Suprapubic skin (tissue), 4 donors: ENCODE measurements at places on chromosomes 5 and 9.

DNA sequence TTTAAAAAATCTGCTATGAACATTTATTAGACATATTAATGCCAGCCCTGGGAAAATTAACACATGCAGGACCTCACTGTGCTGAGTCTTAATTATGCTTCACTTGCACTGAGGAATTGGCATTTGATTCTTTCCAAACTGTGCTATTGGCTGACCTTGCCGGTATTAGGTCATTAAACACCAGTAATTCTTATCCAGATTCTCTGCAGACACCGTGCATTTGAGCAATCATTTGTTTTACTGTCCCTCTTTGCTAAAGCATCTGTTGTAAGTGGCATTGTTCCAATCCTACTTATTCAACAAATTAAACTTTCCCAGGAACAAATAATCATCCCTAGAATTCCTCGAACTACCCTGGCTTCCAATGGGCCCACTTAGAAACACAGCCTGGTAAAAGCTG lies 145.0 kb downstream of the SLC12A2 start:
- DNase-seq, result no peak

GRCh38 chr9:13088720-13089427 lies 190.6 kb downstream of the MPDZ start:
- DNase-seq, result no peak

GRCh38 chr9:2749485-2749884 lies 32.2 kb downstream of the KCNV2 start:
- no peak for DNase-seq

GRCh38 chr9:106146066-106146840 lies 451.9 kb downstream of the TMEM38B start:
- DNase-seq, result no peak

DNA sequence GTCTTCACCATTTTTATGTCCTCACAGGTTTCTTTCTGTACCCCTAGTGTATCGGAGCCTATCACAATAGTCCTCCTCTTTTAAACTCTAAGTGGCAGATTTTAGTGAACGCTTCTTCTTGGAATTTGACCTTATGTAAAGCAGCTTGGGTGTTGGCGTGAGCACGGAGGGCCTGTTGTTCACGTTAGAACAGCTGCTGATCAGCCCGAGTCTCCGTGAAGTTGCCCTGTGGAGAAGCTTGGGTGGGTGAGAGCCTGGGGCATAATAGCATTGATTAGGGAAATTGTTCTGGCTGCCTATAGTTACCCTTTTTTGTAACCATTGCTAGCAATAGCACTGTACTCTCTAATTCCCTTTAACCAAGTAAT lies 167.0 kb upstream of the OTULINL start:
- no peak for DNase-seq

GRCh38 chr5:57432876-57433275 lies 49.7 kb downstream of the ACTBL2 start:
- DNase-seq, result no peak

DNA sequence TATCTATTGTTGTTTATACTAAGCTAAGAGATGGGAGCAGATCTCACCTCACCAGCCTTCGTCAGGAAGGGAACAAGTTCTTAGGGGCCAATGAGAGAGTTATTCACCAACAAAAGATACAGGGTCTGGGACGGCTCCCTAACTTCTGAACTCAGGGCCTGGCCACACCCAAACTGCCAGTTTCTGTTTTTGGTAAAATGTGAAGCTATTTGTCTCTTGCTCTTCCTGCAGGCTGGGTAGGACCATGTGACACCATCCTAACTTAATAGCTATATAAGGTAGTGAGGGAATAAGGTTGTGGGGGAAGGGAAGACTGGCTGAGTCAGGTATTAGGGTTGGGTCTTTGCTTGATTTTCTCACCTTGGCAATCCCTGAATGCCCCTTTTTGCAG lies 480.5 kb downstream of the KDM4C start:
- no peak for DNase-seq

DNA sequence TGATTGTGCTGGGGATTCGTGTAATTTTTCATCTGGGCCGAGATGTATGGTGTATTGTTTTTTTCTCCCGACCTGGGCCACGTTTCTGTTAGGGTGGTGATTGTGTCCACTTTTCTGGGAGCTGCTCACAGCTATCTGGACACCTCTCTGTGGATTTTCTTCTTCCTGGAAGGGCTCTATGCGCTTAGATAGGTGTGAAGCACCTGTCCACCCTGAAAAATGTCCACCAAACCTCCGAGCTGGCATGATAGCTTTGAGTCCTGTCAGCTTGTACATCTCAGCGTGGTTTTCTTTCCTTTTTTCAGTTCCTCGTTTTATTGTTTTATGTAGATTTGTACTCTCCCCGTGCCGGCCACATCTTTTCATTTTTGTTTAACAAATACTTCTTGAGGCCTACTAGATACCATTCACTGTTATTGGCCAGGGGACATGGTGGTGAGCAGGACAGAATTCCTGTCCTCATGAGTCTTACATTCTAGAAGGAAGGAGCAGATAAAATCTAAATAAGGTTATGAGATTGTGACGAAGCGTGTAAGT lies 1.1 kb downstream of the UGCG start:
- no peak for DNase-seq

- no peak for DNase-seq
Measured at GRCh38 chr9:77402286-77402685, 225.0 kb downstream of the VPS13A start.

DNA sequence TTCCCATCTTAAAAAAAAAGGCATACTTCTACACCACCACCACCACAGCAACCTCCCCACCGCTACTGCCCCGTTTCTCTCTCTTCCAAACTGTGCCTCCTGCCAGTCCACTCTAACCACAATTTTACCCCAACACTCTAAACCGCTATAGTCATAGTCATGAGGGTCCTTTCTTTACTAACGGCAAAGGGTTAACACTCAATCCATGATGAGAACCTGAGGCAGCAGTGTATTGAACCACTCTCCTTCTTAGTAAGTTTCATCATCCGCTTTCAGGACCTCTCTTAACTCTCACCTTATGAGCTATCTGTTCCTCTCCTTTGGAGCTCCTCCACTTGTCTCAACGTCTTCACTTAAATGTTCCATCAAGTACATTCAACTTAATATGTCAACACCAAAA lies 34.0 kb downstream of the IDNK start:
- DNase-seq, result no peak

GRCh38 chr9:3947588-3947845 lies 352.4 kb downstream of the GLIS3 start:
- no peak for DNase-seq

DNA sequence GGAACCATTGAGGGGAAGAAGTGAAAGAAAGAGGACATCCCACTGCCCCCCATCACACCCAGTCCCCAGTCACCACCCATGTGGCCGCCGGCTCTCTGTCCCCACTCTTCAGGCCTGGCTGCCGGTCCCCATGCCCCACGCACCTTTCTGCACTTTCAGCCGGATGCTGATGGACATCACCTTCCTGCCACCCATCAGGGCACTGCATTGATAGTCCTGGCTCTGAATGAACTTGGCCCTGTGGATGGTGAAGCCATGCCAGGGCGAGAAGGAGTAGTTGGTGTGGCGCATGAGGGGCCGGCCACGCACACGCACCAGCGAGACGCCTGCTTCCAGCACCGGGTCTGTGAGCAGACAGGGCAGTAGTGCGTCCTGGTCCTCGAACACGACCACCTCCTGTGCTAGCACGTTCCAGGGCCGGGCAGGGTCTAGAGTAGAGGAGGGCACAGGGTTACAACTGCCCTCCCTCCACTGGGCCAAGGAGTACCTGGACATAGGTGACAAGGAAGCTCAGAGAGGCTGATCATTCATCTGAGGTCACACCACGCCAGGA lies 6.4 kb downstream of the CSF1R start:
- DNase-seq, result no peak

- no peak for DNase-seq
Measured at GRCh38 chr5:173089581-173089980, 33.4 kb downstream of the CREBRF start.

GRCh38 chr5:89338935-89339334 lies 456.0 kb upstream of the MEF2C start:
- no peak for DNase-seq

DNA sequence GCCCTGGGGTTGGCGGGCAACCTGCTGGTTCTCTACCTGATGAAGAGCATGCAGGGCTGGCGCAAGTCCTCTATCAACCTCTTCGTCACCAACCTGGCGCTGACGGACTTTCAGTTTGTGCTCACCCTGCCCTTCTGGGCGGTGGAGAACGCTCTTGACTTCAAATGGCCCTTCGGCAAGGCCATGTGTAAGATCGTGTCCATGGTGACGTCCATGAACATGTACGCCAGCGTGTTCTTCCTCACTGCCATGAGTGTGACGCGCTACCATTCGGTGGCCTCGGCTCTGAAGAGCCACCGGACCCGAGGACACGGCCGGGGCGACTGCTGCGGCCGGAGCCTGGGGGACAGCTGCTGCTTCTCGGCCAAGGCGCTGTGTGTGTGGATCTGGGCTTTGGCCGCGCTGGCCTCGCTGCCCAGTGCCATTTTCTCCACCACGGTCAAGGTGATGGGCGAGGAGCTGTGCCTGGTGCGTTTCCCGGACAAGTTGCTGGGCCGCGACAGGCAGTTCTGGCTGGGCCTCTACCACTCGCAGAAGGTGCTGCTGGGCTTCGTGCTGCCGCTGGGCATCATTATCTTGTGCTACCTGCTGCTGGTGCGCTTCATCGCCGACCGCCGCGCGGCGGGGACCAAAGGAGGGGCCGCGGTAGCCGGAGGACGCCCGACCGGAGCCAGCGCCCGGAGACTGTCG lies 976 bp downstream of the RXFP3 start:
- DNase-seq, result no peak

GRCh38 chr9:126700903-126701812 lies 87.4 kb downstream of the LMX1B start:
- peak; percentile 33 for DNase-seq

GRCh38 chr9:115057559-115057958 lies 60.4 kb downstream of the TNC start:
- no peak for DNase-seq

DNA sequence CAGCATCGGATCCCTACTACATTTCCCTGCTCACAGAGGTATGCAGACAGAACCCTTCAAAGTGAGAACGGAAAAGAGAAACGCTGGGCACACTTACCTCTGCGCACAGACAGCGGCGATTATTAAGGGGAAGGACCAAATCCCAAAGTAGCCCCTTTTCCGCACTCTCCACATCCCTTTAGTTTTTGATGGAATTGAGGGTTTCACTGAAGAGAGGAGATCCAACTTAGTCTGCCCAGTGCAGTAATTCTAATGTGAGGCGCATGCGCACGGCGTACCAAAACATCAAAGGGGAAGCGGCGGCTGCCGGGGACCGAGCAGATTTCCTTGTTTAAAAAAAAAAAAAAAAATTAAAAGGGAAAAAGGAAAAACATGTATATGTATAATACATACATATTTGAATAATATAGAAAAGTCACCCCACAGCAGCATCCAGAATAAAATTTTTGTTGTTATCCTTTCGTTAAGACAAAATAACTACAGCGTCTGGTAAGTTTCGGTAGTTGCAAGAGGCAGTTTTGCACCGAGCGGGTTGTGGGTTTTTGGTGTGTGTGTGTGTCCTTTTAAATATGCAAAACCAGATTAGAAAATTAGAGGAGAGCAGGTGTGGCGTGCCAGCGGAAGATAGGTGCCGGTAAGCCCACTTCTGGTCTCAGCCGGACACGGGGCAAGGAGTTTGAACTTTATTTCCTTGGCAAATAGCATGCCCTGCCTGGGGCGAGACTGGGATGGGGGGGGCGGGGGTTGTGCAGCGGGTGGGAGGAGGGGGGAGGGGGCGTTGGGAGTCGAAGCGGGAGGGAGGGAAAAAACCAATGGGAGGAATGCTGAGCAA lies at the start of gene GABRB2:
Gene GABRB2 (minus strand): TSS at position 256 of the 832 bp plus-strand sequence. CDS start 82 bp downstream, at position 174.
- peak; percentile 63 for DNase-seq

DNA sequence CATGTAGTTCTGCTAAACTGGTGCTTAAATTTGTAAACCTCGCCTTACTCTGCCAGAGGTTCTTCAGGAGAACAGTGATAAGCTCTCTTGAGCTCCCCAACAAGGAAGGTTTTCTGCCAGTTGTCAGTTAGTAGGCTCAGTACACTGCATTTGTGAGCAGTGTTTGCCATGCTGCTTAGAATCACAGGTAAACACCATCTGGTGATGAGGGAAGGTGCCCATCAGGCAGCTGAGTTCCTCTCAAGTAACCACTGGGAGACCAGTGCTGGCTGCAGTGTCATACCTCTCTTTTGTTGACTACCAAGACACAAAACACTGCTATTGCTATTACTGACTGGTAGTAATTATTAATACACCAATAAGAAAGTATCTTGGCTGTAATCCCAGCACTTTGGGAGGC lies 186.2 kb upstream of the OTULINL start:
- no peak for DNase-seq

DNA sequence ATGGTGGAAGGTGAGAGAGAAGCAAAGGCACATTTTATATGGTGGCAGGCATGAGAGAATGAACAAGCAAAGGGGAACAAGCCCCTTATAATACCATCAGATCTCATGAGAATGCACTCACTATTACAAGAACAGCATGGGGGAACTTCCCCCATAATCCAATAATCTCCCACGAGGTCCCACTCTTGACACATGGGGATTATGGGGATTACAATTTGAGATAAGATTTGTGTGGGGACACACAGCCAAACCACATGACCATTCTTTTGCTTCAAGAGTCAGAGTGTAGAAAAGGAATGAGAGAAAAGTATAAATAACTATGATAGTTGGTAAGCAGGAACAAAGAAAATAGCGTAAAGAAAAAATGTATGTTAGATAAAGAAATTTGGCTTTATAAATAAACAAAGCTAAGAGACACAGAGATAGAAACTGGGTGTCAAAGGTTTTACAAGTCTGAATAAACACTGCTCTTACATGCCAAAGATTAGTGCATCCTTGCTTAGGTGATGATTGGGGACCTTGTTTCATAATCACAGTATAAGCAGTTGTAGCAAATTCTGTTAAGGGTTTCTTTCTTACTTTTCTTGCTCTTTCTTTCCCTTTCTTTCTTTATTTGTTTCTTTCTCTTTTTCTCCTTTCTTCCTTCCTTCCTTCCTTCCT lies 91.9 kb upstream of the PAPPA start:
- DNase-seq, result no peak

- no peak for DNase-seq
Measured at GRCh38 chr9:5516453-5517220, 6.3 kb downstream of the PDCD1LG2 start.

DNA sequence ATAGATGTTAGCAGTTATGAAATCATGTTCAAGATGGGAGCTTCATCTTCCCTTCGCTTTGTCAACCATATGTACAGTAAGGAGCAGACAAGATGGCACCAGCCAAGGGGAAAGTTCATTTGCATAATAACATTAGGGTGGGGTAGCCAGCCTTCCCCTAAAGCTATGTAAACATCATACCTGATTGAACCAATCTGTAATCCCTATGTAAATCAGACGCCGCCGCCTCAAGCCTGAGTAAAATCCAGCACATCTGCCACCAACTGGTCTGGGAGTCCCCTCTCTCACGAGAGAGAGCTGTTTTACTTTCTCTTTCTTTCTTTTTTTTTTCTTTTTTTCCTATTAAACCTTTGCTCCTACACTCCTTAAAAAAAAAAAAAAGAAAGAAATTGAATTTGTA lies 30.8 kb upstream of the REEP2 start:
- DNase-seq, result no peak

GRCh38 chr5:30659417-30659816 lies 534.1 kb upstream of the CDH6 start:
- no peak for DNase-seq
